SW480 (cell line): ENCODE measurements at places on chromosomes 7 and 10.

GRCh38 chr7:137846827-137847567, at the start of gene DGKI:
Gene DGKI (minus strand): TSS chr7:137846974.
- no peak for DNase-seq

GRCh38 chr7:46139079-46139478, 218.0 kb upstream of the IGFBP3 start:
- no peak for DNase-seq

GRCh38 chr10:75613685-75614504, 182.5 kb downstream of the LRMDA start:
- no peak for DNase-seq

GRCh38 chr7:77800158-77800557, 1.6 kb downstream of the PHTF2 start:
- no peak for DNase-seq

DNA sequence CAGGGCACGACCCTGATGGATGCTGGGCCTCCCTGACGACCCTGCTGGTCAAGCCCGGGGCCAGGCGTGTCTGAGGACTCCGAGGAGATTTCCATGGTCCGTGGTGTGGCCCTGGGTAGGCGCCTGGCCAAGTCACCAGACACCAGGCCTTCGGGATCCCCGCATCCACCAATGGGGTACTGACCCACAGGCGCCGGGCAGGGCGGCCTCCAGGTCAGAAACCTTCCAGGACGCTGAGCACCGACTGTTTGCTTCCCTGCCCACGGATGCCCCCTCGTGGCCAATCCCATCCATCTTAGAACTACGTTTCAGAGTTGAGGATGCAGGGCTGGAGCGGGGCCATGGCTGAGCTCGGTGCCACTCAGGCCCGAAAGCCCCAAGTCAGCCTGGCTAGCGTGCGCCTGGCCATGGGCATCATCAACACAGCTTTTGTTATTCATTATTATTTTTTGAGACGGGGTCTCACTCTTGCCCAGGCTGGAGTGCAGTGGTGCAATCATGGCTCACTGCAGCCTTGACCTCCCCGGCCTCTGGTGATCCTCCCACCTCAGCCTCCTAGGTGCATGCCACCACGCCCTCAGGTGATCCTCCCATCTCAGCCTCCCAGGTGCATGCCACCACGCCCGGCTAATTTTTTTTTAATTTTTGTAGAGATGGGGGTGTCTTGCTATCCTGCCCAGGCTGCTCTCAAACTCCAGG, 7.1 kb upstream of the AMZ1 start:
- peak; percentile 72 for DNase-seq

DNA sequence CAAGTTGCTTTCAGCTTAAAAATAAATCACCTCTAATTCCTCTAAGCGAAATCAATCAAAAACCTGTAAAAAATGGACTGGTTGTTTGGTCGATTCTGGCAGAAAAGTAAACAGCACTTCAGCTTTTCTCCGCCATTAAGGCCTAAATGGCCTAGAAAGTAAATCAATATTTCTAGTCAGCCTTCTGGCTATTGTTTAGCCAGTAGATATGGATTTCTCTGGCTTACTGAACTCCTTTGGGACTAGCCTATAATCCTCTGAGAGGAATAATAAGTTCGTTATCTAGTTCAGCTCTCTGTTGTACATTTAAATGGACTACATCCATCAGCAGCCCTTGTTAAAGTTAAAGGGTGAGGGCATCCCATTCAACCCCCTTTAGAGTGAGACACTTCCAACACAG, 400.1 kb upstream of the ETV1 start:
- no peak for DNase-seq

GRCh38 chr7:39187130-39187529, 209.4 kb downstream of the POU6F2 start:
- no peak for DNase-seq

GRCh38 chr10:126972635-126973414, 67.6 kb downstream of the DOCK1 start:
- DNase-seq, result peak; percentile 54

DNA sequence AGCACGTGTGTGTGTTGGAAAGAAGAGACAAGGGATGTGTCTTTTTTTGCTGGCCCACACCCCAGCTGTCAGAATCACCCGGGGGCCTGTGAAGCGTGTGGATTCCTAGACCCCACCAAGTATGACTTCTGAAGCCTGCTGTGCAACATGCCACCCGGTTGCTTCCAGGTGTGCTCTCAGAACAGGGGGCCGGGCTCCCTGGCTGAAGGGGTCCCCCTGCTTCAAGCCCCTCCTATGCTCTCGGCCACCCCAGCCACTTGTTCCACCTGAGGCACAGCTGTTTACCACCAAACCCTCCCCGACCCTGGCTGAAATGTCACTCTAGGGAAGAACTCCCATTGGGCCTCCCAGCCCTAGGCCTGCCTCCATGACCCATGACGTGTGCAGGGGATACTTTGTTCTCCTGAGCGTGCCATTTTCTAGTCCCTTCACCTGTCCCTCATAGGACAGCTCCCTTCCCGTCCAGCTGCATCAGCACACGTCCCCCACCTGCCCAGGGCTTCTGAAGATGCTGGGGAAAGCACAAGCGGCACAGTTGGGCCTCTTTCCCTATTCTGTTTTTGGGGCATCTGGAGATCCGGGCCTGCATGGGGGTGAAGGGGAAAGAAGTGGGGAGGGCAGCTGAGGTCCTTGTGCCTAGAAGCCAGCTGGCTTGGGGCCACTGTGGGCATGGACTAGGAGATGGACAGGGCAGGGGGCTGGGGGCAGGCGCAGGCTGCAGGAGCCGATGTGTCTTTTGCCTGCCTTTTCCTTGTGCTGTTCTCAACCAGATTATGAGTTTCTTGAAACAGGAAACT, 33.3 kb downstream of the CRHR2 start:
- no peak for DNase-seq

GRCh38 chr10:56231436-56231835, 129.6 kb downstream of the ZWINT start:
- DNase-seq, result no peak

DNA sequence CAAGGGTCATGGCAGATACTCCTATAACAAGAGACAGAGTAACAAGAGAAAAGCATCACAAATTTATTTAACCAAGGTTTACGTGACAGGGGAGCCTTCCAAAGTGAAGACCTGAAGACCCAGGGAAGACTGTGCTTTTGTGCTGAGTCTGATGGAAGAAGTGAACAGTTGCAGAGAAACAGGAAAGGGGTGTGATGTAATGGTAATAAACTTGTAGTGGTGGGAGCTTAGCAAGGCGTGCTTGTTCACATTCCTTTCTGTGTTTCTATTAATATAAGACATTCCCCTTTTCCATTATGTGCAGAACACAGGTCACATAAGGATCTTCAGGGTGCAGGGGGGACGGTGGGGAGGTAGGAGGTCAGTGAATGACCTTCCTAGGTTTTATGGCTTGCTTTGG, 25.5 kb upstream of the C10orf67 start:
- no peak for DNase-seq

GRCh38 chr10:6017781-6018354, 40.5 kb upstream of the IL15RA start:
- peak; percentile 72 for DNase-seq

- DNase-seq, result no peak
Observed at GRCh38 chr10:86359111-86359510, 7.5 kb downstream of the GRID1 start.

DNA sequence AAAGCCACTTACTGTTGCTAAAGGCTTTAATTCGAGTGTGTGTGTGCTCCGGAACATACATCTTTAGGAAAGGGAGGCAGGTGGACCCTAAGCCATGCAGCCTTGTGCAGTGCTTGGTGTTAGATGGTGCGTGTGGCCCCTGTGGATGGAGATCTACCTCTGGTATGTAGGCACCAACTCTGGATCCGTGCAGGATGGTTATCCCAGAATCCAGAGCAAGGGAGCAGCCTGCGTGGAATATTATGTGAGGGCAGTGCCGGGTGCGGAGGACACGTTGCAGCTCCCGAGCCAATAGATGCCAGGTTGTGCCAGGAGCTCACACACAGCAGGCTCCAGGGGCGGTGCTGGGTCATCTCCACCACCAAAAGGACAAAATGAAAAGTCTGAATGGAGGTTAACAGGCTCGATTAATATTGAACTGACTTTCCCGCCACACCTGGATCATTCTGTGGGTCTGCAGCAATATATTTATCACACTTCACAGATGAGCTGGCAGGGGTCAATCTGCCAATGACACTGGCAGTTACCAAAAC, 143.0 kb upstream of the NPS start:
- no peak for DNase-seq

DNA sequence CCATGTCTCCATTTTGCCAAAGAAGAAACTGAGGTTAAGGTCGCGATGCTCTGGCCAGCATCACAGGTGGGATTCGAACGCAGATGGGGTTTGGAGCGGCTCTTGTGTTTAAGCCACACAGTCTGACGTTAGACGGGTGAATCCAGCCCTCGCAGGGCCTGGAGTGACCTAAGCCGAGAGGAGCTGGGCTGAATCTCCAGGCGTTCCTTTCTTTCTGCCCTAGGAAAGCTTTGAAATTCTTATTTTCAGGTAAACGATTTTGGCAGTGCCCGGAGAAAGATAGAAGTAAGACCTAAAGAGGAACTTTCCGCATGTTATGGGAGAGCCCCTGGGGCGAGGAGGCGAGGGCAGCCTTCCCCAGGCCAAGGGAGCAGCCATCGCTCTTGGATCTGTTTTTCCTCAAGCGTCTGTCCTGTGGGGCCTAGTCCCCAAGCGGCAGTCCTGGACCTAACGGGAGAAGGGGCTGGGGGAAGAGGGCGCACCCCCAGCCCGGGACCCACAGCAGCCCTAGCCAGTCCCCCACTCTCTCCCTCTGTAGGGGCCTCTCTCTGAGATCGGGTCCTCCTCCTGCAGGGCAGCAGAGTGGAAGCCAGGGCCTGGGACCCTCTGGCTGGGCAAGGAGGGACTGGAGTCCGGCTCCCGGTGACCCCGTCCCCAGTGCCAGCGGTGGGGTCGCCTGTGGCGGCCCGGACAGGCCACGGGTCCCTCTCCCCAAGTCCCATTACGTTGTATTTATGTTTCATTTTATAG, 8.9 kb upstream of the LBX1 start:
- no peak for DNase-seq
